ENCODE measurements at places on chromosomes 11 and 22. TPM values are rescaled to one million over a fixed set of nuclear protein-coding genes. Genes with fewer than 3 reads are reported as not detected.

CNGA4 gene
- 2.0 TPM for total RNA-seq

MS4A6A gene
- total RNA-seq, result not detected

IL17RA gene
- 10.0 TPM for total RNA-seq

APBB1 gene
- 64.2 TPM for total RNA-seq

SOX6 gene
- total RNA-seq, result 34.9 TPM

SEPTIN5 gene
- total RNA-seq, result 34.5 TPM

GUCY1A2 gene
- total RNA-seq, result 38.5 TPM

DNA sequence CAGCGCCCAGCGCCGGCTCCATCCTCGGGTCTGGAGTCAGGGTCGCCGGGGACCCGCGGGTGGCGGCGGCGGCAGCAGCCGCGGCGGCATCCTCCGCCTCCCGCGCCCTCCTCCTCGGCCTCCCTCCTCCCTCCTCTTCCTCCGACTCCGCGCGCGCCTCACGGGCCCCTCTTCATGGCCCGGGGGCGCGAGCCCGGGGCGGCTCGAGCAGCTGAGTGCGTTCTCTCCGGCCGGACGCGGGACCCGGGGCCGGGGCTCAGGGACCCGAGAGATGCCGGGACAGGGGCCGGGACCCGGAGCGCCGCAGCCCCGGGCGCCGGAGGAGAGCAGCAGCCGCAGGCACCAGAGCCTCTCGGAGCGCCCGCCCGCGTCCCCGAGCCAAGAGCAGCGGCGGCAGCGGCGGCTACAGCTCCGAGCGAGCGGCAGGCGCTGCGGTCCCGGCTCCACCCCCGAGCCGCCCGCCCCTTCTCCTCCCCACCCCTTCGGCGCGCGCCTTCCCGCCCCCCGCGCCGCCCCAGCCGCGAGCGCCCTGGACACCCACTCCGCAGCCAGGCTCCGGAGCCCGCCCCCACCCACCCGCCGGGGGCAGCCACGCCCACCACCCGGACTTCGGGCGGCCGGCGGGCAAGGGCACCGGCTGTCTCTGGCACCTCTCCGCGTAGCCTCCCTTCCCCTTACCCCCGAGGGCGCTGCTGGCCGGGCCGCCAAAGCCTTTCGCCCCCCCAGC, at the start of gene CHST1:
Gene CHST1 (minus strand): TSS at position 417 of the 727 bp plus-strand sequence. CDS start 14,699 bp downstream, outside the sequence.
- no peak within 1 kb of the TSS for H3K27ac ChIP-seq
- peaks cover 1% of the 10 kb centered on the region for H3K4me1 ChIP-seq
- H3K27me3 ChIP-seq, result peaks cover 81% of the 10 kb centered on the region
- peak; percentile 30 for DNase-seq

DNA sequence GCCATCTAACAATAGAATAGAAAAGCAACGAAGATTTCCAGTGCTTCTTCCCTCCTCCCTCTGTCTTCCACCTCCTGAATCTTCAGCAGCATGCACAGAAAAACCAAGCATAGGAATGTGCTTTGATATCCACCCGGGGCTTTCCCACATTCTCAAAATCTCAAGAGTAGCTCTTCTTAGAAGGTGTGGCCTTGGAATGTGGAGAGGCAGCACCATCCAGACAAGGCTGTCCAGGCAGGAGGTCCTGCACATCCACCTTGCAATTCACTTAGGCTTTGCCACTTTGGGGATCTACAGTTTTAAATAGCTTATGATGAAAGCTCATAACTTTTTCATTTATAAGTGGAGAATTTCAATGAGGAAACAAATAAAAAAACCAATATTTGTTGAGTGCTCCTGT, 72.9 kb downstream of the KIRREL3 start:
- H3K27ac ChIP-seq, result no peak overlapping the region
- H3K27me3 ChIP-seq, result peaks cover 49% of the 10 kb centered on the region
- H3K4me3 ChIP-seq, result no peak overlapping the region
- no peaks in the 10 kb centered on the region for H3K36me3 ChIP-seq
- DNase-seq, result no peak
- peaks cover 11% of the 10 kb centered on the region for H3K4me1 ChIP-seq

- peaks cover 37% of the 10 kb centered on the region for H3K36me3 ChIP-seq
- H3K27ac ChIP-seq, result no peak overlapping the region
- no peaks in the 10 kb centered on the region for H3K27me3 ChIP-seq
- peaks cover 6% of the 10 kb centered on the region for H3K4me1 ChIP-seq
- H3K4me3 ChIP-seq, result no peak overlapping the region
Observed at GRCh38 chr11:78274739-78275138, 86.0 kb downstream of the USP35 start.

GRCh38 chr11:2655016-2655719, 44.6 kb downstream of the KCNQ1OT1 start:
- H3K27ac ChIP-seq, result peak overlapping the region; percentile 62
- no peaks in the 10 kb centered on the region for H3K27me3 ChIP-seq
- H3K36me3 ChIP-seq, result peaks cover 67% of the 10 kb centered on the region
- H3K4me1 ChIP-seq, result peaks cover 4% of the 10 kb centered on the region
- DNase-seq, result no peak
- H3K4me3 ChIP-seq, result no peak overlapping the region

DNA sequence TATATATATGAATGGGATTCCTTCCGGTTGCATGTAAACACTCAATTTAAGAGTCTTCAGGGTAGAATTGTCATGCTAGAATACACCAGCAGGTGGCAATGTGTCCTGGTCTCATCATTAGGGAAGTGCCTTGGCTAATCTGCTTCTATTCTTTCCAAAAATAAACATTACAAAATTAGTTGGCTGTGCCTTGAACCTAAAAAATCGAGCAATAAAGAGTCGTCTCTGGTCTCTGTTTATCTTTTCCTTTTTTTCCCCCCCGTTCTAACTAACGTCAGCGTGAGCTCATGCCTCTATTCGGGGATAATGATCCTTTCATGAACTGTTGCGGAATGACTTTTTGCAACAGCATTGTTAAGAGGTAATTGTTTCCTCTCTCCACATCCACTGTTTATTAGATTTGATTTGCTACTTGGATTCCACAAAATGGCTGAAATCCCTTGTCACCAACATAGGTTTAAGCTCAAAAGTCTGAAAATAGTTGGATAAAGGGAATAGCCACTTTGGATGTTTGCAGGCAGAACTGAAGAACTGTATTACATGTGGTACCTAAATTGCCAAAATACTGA, 1.2 kb upstream of the ARHGEF12 start:
- H3K4me1 ChIP-seq, result peaks cover 28% of the 10 kb centered on the region
- DNase-seq, result peak; percentile 31
- peaks cover 2% of the 10 kb centered on the region for H3K36me3 ChIP-seq
- H3K27ac ChIP-seq, result peak overlapping the region; percentile 88

- H3K27ac ChIP-seq, result peak overlapping the region; percentile 52
- no peak overlapping the region for H3K4me3 ChIP-seq
- peaks cover 6% of the 10 kb centered on the region for H3K4me1 ChIP-seq
Observed at GRCh38 chr22:50236731-50237409, 8.0 kb downstream of the TUBGCP6 start.

DNA sequence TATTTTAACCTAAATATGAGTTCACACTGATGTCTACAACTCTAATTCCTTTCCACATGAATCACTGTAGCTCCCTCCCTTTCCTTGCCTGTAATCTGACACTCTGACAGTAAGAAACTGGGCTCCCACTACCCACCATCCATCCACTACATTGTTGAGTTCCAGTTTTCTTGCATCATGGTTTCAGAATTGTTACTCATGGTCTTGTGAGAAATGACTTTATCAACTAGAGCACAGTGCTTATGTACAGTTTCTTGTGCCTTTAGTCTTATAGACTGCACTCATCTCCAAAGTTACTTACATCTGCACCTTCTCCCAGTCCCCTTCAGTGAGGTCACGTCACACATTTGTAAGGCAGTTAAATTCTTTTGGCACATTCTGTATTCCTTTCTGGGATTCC, 78.6 kb downstream of the RTL6 start:
- H3K4me3 ChIP-seq, result no peak overlapping the region
- H3K27ac ChIP-seq, result no peak overlapping the region
- no peak for DNase-seq
- peaks cover 6% of the 10 kb centered on the region for H3K4me1 ChIP-seq
- peaks cover 2% of the 10 kb centered on the region for H3K36me3 ChIP-seq

- no peaks in the 10 kb centered on the region for H3K27me3 ChIP-seq
- peaks cover 4% of the 10 kb centered on the region for H3K4me1 ChIP-seq
- DNase-seq, result no peak
- peak overlapping the region; percentile 85 for H3K27ac ChIP-seq
Observed at GRCh38 chr11:34074391-34074790, 22.9 kb downstream of the CAPRIN1 start.

- peaks cover 40% of the 10 kb centered on the region for H3K27me3 ChIP-seq
- no peak overlapping the region for H3K4me3 ChIP-seq
- H3K36me3 ChIP-seq, result no peaks in the 10 kb centered on the region
- peaks cover 9% of the 10 kb centered on the region for H3K4me1 ChIP-seq
- no peak overlapping the region for H3K27ac ChIP-seq
Observed at GRCh38 chr22:46547179-46547882, 9.9 kb upstream of the CELSR1 start.

GRCh38 chr11:117770061-117770460, 27.0 kb downstream of the DSCAML1 start:
- H3K27ac ChIP-seq, result no peak overlapping the region
- no peak overlapping the region for H3K4me3 ChIP-seq
- peaks cover 3% of the 10 kb centered on the region for H3K4me1 ChIP-seq
- no peak for DNase-seq
- no peaks in the 10 kb centered on the region for H3K36me3 ChIP-seq

- DNase-seq, result no peak
- no peak overlapping the region for H3K4me3 ChIP-seq
- H3K4me1 ChIP-seq, result peaks cover 30% of the 10 kb centered on the region
- H3K36me3 ChIP-seq, result no peaks in the 10 kb centered on the region
- no peaks in the 10 kb centered on the region for H3K27me3 ChIP-seq
- no peak overlapping the region for H3K27ac ChIP-seq
Observed at GRCh38 chr11:103842191-103842590, 194.2 kb upstream of the DDI1 start.

- no peak for DNase-seq
- peaks cover 1% of the 10 kb centered on the region for H3K4me1 ChIP-seq
- no peak overlapping the region for H3K4me3 ChIP-seq
- no peak overlapping the region for H3K27ac ChIP-seq
- no peaks in the 10 kb centered on the region for H3K36me3 ChIP-seq
Observed at GRCh38 chr22:45584621-45585436, 82.1 kb downstream of the FBLN1 start.

GRCh38 chr11:68436162-68436888, 24.2 kb upstream of the PPP6R3 start:
- no peak overlapping the region for H3K27ac ChIP-seq
- no peak overlapping the region for H3K4me3 ChIP-seq
- no peaks in the 10 kb centered on the region for H3K4me1 ChIP-seq
- no peak for DNase-seq
- no peaks in the 10 kb centered on the region for H3K27me3 ChIP-seq
- H3K36me3 ChIP-seq, result peaks cover 11% of the 10 kb centered on the region

GRCh38 chr22:39316440-39317083, 2.9 kb downstream of the RPL3 start:
- H3K4me3 ChIP-seq, result peak overlapping the region; percentile 100
- peaks cover 39% of the 10 kb centered on the region for H3K4me1 ChIP-seq
- peak; percentile 56 for DNase-seq

- no peak for DNase-seq
- no peaks in the 10 kb centered on the region for H3K27me3 ChIP-seq
- H3K36me3 ChIP-seq, result peaks cover 10% of the 10 kb centered on the region
- no peak overlapping the region for H3K27ac ChIP-seq
- H3K4me1 ChIP-seq, result peaks cover 26% of the 10 kb centered on the region
Observed at GRCh38 chr11:78432956-78433355, 15.3 kb upstream of the GAB2 start.
